ENCODE measurements at places on chromosomes 4 and X.

DNA sequence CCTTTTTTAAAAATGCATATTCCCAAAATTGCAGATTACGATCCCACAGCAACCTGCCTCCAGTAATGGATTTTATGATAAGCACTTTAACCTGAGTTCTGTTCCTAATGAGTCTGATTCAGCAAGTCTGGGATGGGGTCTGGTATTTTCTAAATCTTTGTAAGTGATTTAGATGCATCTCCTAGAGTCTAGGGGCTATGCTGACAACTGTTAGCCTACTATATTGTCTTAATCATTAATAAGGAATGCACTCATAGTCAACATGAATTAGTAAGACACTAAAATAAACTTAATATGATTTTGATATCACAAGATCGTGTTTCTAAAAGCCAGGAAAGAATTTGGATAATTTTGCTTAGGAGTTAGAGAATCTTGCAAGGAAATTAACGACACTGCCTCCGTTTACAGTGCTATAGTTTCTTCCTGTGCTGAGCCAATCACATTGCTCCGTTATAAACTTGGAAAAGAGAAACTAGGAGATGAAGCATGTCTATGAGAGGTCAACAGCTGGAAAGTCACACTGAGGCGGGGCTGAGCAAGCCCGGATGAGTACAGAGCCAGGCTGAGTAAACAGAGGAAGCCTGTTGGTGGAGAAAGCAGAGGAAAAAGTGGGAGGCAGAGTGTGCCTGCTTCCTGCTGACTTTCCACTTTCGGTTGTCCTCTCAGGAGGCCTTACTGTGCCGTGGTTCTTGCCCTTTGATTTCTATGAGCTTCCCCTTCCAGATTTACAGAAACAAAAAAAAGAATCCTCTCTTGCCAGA, 5.4 kb downstream of the SCARB2 start:
- peak; percentile 70 for DNase-seq

DNA sequence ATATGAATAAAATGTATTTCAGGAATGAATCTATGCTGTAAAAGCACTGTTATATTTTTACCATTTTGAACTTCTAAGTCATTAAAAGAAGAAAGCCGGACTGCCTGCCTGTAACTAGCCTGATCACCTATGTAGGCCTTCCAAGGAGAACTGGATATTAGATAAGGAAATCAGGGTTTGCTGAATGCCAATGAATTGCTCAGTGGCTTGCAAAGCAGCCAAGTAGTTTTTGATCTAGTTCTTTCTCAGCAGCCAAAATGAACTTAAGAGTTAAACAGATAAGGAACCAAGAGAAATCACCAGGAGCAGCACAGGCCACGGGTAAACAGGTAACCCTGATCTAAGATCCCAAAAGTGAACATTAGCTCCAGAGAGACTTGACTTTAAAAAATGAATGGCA, 3.3 kb downstream of the ANXA5 start:
- no peak for DNase-seq

DNA sequence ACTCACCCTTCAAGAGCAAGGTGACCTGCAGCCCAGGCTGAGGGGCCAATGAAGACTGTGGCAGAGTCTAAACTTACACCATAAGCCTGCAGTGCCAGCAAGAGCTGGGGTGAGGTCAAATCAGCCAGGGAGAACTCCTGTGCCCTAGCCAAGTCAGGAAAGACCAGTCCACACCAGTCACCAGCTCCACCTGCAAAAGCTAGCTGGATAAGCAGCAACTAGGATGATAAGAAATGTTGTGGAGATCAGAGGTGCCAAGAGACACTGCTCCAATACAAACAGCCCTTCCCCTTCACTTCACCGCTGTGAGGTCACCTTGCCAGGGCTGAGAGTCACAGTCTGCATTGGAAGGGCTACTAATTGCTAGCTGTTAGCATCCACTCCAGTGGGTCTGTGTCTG, 31.3 kb downstream of the NIPAL1 start:
- DNase-seq: no peak

- no peak for DNase-seq
Measured at GRCh38 chrX:35665311-35665710, 132.8 kb upstream of the MAGEB16 start.

All from renal pelvis (tissue), 12 donors.